ENCODE measurements at places on chromosomes 3 and 15.

GRCh38 chr3:126408099-126408498, 13.4 kb downstream of the CFAP100 start:
- no peak for DNase-seq

DNA sequence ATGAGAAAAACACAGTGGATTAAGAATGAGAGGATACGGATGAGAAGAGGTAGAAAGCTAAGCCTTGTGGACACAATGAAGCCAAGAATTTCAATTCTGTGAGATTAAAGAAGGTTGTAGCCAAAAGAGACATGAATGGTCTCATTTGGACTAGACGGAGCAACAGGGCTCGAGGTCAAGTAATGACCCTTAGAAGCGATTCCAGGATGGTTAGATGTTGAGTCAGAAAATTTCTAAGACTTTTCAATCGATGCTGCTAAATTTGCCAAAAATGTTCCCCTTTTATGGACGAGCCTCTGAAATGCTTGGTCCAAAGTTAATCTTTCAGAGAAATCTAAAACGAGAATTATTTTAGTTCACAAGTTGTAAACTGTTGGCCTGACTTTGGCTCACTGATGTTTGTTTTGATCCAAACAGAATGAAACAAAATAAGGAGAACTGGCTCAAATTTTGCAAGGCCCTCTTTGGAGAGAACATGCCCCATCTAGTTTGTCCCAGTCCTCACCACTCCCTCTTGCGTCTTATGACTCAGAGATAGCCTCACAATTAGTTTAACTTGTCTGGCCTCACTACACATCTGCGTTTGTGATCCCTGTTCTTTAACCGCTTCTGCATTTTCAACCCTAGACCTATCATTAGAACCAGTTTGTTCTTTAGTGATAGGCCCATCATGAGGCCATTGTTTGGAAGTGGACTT, 235.5 kb downstream of the PDZRN3 start:
- no peak for DNase-seq

- no peak for DNase-seq
These were observed 422.2 kb downstream of the ZNF385D start for GRCh38 chr3:21328711-21329390.

DNA sequence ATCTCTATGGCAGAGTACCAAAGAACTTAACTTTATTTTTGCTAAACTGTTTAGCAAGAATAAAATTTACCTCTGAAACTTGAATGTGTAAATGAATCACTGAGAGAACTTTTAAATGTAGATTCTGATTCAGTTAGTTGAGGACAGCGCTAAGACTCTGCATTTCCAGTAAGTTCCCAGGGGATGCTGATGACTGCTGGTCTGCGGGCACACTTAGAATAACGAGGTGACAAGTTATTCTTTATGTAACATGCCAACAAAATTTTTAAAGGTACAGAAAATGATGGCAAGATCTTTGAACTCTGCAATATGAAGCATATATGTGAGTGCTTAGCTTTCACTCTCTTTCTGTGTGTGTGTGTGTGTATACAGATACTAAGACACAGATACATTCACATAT, 56.4 kb downstream of the TGFBR2 start:
- no peak for DNase-seq
